NCI-H2081 (cell line): ENCODE measurements at places on chromosomes 2 and 18.

GRCh38 chr2:239266434-239266766 is 134.4 kb downstream of the HDAC4 start:
- DNase-seq, result no peak

DNA sequence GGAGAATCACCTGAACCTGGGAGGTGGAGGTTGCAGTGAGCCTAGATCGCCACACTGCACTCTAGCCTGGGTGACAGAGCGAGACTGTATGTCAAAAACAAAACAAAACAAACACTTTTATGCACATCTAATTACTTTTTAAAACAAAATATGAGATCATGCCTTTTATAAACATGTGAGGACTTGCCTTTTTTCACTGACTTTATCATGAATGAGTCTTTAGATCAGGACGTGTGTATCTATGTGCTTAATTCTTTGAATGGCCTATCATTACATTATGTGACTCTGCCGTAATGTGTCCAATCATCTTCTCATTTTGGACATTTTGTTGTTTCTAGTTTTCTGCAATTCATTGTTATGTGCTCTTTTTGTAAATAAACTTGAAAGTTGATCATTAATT is 58.7 kb downstream of the FAM117B start:
- DNase-seq, result no peak

GRCh38 chr2:63881205-63881604 is 39.5 kb downstream of the UGP2 start:
- no peak for DNase-seq

- no peak for DNase-seq
Observed at GRCh38 chr2:16053437-16054257, 113.3 kb downstream of the MYCN start.

DNA sequence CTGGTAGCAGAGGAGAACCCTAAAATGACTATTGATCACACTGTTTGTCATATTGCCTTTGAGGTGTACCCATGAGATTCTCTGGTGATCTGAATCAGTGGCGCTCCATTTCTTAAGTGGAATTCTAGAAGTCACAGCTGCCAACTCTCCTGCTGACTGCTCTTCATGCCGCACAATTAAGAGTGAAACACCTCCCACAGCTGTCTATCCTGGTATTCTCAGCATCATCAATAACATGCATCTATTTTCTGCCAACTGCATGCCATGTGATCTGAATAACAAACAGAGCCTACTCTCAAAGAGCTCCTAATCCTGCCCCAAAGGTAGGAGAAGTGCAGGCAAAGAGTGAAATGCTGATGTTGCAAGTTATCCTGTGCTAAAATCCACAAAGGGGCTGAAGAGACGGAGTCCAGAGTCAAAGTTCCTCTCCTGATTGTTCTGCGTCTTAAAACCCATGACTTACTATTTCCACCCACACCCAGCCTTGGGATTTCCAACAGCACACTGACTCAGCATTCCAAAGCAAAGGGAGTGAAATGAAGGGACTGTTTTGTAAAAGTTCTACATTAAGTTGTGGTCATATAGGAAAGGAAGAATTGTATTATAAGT is 13.7 kb upstream of the DAPL1 start:
- DNase-seq, result no peak

GRCh38 chr18:32801228-32801627 is 28.4 kb upstream of the KLHL14 start:
- no peak for DNase-seq

DNA sequence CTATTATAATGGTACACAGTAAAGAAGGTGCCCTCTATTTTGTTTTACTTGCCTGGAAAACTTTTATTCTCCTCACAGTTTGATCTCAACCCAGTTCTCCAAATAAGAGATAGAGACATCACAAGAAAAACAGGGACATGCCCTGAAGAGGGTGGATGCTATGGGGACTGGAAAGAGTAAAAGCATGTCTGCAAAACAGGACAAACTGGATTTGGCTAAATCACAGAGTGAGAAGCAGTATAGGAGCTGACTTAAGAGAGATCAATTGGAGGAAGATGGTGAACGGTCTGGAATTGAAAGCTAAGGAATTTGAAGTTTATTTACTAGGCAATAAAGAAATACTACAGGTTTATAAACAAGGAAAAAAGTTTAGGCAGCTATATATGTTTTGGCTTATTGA is 33.0 kb downstream of the SP140L start:
- no peak for DNase-seq

DNA sequence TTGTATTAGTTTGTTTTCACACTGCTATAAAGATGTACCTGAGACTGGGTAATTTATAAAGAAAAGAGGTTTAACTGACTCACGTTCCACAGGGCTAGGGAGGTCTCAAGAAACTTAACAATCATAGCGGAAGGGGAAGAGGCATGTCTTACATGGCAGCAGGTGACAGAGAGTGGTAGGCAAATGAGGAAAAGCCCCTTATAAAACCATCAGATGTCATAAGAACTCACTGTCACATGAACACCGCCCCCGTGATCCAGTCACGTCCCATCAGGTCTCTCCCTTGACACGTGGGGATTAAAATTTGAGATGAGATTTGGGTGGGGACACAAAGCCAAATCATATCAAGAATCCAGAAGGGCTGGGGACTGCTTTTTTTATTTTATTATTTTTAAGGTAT is 120.0 kb downstream of the GALNT14 start:
- no peak for DNase-seq

DNA sequence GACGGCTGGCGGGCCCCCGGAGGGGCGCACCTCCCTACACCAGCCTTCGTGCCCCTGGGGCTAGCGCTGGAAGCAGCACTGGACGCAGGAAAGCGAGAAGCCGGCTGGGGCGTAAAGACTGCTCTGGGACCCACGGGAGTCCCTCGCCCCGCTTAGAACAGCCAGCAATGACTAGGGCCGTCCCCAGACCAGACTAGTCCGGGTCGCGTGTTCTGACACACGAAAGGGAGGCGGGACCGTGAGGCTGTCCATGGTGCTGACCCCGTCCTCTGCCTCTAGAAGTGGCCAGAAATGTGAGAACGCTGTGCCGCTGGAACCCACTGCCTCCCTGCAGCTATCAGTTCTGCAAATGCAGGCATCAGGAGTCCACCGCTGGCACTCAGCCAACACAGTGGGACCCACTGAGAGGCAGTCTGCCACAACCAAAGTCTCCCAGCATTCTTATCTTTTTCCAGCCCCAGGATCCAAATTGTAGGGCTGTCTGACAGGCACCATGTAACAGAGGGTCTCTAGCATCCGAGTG is at the start of gene UCN:
TSS of gene UCN (minus strand) at position 87 of the 523 bp plus-strand sequence. CDS start 550 bp downstream, outside the sequence.
- DNase-seq, result no peak

DNA sequence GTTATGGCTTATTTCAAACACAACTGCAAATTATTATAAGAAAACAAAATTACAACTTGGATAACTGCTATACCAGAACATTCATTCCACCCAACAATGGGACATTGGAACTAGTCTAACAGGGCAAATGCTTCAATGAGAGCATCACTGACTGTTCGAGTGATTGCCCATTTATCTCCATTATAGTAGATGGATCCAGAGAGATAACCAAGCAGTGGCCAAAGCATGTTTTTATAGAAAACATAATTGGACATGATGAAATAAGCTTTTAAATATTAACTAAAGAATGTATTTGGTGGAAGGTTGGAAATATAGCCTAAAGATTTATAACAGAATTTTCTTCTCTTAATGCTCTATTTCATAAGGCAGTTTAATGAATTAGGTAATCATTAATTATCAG is 634.8 kb downstream of the NUP35 start:
- no peak for DNase-seq

DNA sequence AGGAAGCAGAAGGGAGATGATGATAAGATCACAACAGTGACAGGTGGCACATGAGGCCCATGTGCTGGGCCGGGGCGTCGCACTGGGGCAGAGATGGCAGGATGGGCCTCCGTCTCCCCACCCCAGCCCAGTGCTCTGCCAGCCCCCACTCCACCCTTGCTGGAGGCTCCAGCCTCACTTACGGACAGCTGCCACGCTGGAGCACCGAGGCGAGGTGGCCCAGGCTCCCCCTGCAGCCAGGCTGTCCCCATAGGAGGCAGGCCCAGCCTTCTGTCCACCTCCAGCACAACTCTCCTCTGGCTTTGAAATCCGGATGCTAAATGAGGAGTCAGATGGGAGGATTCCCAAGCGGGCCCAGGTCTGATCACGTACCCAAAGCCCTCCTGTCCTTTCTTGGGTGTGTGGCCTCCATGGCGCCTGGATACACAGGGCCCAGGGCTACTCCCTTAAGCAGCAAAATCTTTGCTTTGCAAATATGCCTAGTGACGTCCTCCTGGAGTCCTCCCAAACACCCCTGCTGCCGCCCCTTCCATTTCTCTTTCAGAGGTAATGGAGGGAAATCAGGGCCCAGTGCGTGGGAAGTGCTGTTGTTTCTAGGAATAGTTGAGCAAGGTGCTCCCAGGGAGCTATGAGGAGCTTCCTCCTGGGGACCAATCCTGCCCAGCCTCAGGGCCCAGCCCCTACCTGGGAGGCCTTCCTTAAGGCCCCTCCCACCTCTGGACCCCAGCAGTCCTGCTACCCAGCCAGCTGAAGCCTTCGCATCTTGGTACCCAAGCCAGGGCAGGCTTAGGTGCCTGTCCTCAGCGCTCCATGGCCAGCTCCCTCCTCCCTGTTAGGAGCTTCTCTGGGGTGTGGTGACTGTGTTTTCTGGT is 170.4 kb upstream of the MYCN start:
- no peak for DNase-seq

DNA sequence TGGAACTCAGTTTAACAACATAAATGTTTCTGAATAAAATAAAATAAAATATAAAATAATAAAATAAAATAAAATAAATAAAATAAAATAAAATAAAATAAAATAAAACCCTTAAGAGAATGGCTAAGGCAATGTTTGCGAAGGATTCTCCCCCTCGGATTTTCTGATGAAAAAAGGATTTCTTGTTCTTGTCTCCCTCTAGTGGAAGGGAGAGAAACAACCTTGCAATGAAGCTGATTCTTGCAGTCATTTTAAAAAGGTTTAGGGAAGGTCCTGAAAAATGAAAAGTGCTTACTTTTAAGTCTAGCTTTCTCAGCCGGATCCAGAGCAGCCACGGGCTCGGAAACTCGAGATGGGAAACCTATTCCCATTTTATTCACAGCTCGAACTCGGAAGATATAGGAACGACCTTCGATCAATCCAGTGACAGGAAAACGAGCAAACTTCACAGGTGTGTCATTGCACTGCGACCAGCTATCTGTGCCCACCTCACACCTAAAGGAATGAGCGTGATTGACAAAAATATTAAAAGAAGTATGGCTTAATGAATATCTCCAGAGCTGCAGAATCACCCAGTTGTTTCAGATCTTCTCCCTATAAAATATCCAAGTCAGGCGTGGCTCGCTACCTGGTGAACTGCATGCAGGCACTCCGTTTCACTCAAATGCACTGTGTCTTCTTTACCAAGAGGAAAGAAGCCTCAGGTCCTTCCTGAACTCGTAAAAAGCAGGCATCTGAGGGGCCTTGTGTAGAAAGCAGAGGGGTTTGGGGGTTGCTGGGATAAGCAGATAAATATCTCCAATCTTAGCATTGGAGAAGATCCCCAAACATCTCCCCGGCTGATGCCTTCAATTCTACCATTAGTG is 68.1 kb downstream of the MYOM1 start:
- DNase-seq, result peak; percentile 39

GRCh38 chr2:160308476-160308875 is 108.4 kb upstream of the ITGB6 start:
- no peak for DNase-seq

- no peak for DNase-seq
Observed at GRCh38 chr2:139805441-139805840, 1025.3 kb upstream of the NXPH2 start.

DNA sequence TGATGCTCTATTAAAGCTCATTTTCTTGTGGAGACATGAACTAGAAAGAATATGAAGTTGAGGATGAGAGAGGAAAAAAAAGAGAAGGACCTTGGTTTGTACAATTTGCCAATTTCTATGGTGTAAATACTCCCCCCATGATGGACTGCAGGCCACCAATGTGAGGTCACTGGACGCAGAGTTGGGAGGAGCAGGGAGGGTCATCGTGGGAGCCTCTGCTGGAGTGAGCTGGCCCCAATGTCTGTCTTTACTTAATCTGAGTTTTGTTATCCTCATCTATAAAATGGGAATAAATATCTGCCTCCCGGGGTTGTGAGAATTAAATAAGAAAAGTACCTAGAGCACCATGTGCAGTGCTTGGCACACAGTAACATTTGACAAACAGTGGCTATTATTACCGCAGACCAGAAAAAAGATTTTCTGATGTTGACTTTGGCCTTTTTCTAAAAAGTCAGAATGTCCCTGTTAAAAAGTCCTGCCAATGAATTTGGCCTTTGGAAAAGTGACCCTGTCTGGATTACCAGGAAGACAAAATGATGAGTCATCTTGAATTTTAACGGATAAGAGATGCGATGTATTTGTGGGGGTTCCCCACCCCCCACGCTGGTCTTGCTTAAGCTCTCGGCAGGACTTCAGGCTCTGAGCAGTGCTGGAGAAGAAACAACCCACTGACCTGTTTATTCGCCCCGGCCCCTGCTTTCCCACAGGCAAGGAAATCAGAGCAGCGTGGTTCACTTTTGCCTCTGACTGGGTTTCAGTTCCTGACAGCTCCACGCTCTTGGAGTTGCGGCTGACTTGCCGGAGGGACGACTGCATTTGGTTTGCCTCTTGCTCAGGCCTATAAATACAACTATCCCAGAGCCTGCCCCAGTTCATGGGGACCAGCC is 50.3 kb upstream of the FOSL2 start:
- DNase-seq, result no peak

GRCh38 chr18:56461151-56461550 is 177.2 kb downstream of the TXNL1 start:
- no peak for DNase-seq

DNA sequence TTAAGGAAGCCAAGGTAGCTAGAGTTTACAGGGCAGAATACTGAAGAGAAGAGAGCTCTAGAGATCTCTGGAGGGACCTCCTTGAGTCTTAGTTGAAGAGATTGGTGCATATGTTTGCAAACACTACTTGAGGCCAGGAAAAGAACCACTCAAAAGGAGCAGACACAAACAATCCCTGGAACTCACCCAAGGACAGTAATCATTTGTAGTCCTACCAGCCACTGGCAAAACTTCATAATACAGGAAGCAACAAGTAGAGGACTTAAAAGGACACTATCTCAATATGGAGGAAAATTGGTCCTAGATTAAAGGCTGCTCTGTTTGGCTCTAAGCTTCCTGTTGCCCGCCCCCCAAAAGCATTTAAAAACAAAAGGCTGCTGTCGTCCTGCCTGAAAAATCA is 46.9 kb upstream of the UBXN4 start:
- DNase-seq, result no peak

DNA sequence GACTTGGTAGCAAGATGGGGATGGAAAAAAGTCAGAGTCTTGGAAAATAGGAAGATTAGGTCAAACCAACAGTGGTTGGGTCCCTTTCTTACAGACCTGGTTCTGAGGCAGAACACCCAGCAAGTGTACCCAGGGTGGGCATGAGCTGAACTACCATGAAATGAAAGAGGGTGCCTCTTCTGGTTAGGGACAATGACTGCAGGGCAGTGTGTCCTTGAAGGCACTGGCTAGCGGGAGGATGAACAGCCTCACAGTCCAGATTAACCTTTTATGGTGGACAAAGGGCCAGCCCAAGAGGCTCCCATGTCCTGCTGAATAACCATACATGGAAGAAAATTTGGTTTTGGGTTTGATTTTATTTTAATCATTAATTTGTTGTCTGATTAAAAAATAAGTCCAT is 61.8 kb upstream of the CCDC85A start:
- no peak for DNase-seq

- no peak for DNase-seq
Observed at GRCh38 chr2:227152093-227152766, 11.8 kb downstream of the COL4A4 start.

- no peak for DNase-seq
Observed at GRCh38 chr2:181314551-181314950, 142.6 kb upstream of the ITGA4 start.
